ENCODE measurements at places on chromosomes 3 and 15. TPM values are rescaled to one million over a fixed set of nuclear protein-coding genes. Genes with fewer than 3 reads are reported as not detected.

DNA sequence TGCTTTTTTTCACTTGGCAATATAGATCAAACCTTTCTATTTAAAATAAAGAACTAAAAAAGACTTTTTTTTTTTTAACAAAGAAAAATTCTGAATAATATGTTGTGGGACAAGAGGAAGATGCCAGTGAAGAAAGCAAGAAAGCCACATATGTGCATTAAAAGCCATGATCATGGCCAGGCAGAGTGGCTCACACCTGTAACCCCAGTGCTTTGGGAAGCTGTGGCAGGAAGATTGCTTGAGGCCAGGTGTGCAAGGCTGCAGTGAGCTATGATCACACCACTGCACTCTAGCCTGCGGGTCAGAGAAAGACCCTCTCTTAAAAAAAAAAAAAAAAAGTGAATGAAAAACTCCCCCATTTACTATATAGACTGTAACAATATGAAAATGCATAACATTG, 23.9 kb downstream of the C2CD4B start:
- no peak for DNase-seq

DNA sequence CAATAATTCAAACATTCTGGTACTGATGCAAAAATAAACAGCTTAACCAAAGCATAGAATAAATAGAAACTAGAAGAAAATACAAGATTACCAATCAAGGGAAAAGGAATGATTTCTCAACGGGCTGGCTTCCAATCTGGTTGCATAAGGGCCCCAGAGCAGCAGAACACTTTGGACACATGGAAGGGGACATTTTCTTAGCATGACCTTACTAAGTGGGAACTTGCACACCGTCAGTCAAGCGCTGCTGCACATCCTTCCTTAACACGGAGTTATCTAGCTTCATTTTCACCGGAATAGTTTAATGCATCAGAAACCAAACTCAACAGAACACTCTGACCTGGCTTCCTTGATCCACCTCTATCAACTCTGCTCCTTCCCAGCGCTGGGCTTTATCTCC, 388.5 kb downstream of the VPS13C start:
- DNase-seq: no peak

DNA sequence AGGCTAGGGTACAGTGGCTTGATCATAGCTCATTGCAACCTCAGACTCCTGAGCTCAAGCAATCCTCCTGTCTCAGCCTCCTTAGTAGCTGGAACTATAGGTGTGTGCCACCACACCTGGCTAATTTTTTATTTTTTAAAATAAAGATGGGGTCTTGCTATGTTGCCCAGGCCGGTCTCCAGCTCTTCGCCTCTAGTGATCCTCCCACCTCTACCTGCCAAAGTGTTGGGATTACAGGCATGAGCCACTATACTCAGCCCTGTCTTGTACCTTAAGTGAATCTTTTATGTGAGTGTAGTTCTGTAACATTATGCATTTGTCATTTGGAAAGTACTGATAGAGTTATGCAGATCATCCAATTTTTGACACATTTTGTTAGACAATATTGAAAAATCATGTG, 66.9 kb upstream of the C15orf39 start:
- DNase-seq: no peak

- peak; percentile 82 for DNase-seq
These were observed 205.6 kb upstream of the DPH6 start for GRCh38 chr15:35751413-35752133.

DNA sequence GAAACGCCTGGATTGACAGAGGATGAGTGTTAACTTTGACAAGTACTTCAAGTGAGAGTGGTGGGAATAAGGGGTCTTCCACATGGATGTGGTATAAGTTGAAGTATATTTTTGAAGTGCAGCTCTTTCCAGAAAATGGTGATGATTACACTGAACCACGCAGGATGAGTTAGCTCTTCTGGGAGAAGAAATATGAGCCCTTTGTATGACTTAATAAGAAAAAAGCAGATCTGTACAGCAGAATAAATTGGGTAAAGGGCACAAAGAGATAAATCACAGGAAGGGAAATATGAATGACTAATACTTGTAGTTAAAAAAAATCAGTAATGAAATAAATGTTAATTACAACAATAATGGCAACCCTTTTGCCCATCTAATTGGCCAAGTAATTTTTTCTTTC, 1.3 kb downstream of the CCR3 start:
- no peak for DNase-seq

DNA sequence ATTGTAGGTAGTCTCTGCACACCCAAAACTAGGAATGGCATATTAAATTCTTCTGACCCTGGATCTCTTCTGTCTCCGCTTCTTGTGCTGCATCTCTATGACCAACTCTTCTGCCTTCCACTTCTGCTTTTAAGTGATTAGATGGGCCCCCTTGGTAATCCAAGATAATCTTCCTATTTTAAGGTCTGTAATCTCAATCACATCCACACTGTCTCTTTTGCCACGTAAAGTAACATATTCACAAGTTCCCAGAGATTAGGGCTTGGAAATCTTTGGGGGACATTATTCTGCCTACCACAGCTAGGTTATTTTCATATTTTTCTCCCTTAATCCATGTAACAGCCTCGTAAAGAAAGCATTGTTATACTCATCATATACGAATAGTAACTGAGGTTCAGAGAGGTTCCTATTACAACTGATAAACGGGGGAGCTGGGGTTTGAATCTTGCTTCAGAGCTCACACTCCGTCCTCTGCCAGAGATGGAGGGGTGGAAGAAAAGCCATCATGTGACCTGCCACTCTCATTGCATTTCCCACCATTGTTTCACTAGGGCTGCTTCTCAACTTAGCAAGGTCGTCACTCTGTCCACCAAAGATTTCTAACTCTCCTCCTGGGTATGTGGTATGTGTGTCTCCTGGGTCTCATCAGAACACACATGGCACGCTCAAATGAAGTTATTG, 6.6 kb upstream of the CD47 start:
- DNase-seq: no peak

GRCh38 chr3:177236704-177237103, 39.4 kb upstream of the TBL1XR1 start:
- DNase-seq: no peak

DNA sequence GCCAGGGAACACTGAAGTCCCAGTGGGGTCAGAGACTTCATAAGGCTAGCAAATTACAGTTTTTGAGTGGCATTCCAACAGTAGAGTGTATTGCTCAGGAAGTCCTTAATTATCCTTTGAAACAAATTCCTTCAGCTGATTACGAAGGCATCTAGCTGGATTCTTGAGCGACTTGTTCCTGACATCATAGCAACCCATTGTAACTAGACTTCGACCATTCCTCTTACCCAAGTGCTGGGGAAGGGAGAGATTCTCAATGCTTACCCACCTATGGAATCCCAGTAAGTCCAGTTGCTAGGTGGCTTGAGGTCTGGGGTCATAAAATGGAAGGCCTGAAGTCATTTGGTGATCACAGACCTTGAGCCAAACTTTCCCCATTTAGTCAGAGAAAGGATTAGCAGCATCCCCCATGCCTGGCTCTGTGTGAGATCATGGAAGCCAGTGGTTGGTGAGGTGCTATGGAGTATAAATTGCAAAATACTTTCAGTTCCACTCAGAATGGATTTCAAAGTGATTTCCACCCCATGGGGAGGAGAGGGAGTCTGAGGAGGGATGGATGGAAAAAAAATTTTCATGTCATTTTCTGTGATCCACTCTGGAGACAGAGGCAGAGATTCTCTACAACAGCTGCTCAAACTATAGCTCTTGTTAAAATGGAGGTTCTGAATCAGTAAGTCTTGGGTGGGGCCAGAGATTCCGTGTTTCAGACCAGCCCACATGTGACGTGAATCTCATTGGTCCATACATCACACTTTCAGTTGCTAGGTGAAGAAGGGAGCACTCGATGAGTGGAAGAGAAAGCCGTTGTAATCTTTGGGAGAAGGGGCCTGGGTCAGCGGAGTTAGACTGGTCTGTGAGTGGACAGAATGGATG, 45.7 kb downstream of the CD86 start:
- no peak for DNase-seq

The RAD51 gene
- 29.2 TPM for total RNA-seq

The ACKR4 gene
- total RNA-seq: not detected

The ZNF80 gene
- not detected for total RNA-seq

The BDH1 gene
- total RNA-seq: 28.7 TPM
